ENCODE measurements at places on chromosomes 13 and 19. TPM values are rescaled to one million over a fixed set of nuclear protein-coding genes. Genes with fewer than 3 reads are reported as not detected.

Gene ZNF611
- 37.0 TPM for total RNA-seq

Gene F10
- not detected for total RNA-seq

DNA sequence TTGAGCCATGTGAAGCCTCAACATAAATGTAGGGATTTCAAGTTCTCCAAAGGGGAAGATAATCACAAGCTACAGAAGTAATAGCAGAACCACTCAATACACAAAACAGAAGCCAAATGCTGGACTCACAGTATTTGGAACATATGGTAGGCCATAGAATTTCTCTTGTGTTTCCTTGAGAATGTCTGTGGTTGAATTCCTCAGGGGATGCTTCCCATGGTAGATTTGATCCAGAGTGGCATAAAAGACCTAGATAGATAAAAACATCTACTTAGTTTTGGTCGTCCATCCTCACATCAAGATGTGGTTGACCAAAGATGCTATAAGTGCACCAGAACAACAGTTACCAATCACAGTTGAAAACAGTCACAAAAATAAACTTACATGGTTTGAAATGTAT lies 83.4 kb downstream of the MIPEP start:
- DNase-seq = no peak
- H3K4me3 ChIP-seq = no peak overlapping the region
- H3K27me3 ChIP-seq = no peaks in the 10 kb centered on the region

GRCh38 chr19:30512176-30513081 lies 140.2 kb downstream of the ZNF536 start:
- no peaks in the 10 kb centered on the region for H3K36me3 ChIP-seq
- no peak for DNase-seq
- no peaks in the 10 kb centered on the region for H3K4me1 ChIP-seq
- no peaks in the 10 kb centered on the region for H3K27me3 ChIP-seq
- no peak overlapping the region for H3K27ac ChIP-seq

DNA sequence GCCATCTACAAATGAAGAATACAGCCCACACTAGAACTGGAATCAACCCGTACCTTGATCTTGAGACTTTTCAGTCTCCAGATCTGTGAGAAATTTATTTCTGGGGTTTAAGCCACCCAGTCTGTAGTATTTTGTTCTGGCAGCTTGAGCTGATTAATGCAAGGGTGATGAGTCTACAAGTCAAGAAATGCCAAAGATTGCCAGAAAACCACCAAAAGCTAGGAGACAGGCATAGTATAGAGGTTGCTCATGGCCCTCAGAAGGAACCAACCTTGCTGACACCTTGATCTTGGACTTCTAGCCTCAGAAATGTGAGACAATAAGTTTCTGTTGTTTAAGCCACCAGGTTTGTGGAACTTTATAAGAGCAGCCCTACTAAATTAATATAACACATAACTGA lies 428.2 kb upstream of the KLF12 start:
- H3K4me1 ChIP-seq = no peaks in the 10 kb centered on the region
- no peaks in the 10 kb centered on the region for H3K36me3 ChIP-seq
- no peak overlapping the region for H3K4me3 ChIP-seq
- H3K27me3 ChIP-seq = no peaks in the 10 kb centered on the region

DNA sequence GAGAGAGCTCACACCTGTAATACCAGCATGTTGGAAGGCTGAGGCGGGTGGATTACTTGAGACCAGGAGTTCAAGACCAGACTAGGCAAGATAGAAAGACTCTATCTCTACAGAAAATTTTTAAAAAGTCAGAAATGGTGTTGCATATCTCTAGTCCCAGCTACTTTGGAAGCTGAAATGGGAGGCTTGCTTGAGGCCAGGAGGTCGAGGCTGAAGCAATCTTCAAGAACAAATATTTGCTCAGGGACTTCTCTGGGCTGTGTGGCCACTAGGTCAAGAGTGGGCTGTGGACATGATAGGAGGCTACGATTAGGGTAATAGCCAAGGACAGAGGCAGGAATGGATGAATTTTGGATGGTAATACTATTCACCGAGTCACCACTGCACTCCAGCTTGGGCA lies 135.8 kb upstream of the PEG3 start:
- no peaks in the 10 kb centered on the region for H3K4me1 ChIP-seq
- DNase-seq = no peak
- H3K4me3 ChIP-seq = no peak overlapping the region
- no peaks in the 10 kb centered on the region for H3K36me3 ChIP-seq

GRCh38 chr19:48859711-48860572 lies 8.5 kb downstream of the PLEKHA4 start:
- H3K4me3 ChIP-seq = peak overlapping the region; percentile 48
- peaks cover 2% of the 10 kb centered on the region for H3K4me1 ChIP-seq
- no peaks in the 10 kb centered on the region for H3K36me3 ChIP-seq
- H3K27ac ChIP-seq = no peak overlapping the region
- no peaks in the 10 kb centered on the region for H3K27me3 ChIP-seq

- H3K27ac ChIP-seq = no peak overlapping the region
- H3K4me1 ChIP-seq = peaks cover 13% of the 10 kb centered on the region
- H3K36me3 ChIP-seq = peaks cover 23% of the 10 kb centered on the region
These were observed 20.5 kb downstream of the VASP start for GRCh38 chr19:45527731-45528130.

DNA sequence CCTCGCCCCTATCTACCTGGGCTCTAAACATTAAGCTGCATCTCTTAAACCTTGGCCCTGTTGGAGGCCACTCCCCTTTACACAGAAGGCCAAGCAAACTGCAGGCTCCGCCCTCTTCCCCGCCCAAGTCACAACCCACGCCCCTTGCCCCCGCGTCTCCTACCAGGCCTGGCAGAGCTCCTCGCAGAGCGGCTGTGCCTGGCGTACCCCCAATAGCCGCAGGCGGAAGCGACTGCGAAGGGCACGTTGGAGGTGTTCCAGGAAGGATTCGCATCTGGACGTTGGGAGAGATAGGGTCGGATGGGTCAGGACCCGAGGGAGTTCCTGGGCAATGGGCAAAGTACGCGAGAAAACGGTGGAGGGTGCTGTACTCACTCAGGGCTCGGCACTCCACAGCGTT lies 5.9 kb downstream of the RTBDN start:
- peaks cover 4% of the 10 kb centered on the region for H3K4me1 ChIP-seq
- H3K36me3 ChIP-seq = no peaks in the 10 kb centered on the region
- H3K27ac ChIP-seq = no peak overlapping the region
- H3K27me3 ChIP-seq = peaks cover 98% of the 10 kb centered on the region

DNA sequence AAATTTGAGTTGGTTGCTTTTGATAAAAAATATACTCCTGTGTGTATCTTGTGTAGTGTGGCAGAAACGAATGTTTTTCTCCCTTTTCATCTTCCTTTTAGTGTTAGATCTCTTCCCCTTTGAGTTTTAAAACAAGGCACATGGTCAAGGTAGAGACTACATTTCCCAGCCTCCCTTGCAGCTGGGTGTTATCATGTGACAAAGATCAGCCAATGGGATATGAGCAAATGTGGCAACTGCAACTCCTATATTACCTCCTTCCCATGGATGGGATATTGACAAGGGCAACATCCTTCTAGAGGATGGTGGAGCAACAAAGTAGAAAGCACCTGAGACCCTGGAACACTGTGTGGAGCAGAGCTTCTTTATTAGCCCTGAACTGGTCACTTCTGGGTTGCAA lies 42.4 kb downstream of the ADGRE3 start:
- no peak for DNase-seq
- H3K4me1 ChIP-seq = no peaks in the 10 kb centered on the region
- no peak overlapping the region for H3K27ac ChIP-seq
- H3K27me3 ChIP-seq = no peaks in the 10 kb centered on the region
